ENCODE measurements at places on chromosomes 6 and 20.

DNA sequence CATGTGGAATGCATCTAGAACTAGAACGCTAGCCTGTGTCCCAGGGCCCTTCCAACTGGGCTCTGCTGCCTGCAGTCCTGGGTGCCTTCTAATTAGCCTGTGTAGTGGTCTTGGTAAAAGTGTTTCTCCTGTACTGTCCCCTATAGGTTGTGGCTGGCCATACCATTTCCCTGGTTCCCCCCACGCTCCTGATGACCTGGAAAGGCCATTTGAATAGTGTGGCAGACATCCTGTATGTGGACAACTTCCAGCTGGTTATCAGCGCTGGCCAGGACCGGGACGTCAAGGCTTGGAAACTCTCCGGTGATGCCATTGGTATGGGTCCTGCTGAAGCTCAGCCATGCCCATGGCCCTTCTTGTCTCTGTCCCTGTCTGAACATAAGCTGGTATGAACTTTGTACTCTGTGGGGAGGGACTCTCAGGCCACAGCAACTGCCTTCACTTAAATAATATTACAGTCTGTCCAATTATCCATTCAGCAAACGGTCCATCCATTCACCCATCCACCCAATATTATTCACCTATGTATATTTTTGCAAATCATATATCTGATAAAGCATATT, 60.7 kb downstream of the SUN5 start:
- DNase-seq, result no peak

DNA sequence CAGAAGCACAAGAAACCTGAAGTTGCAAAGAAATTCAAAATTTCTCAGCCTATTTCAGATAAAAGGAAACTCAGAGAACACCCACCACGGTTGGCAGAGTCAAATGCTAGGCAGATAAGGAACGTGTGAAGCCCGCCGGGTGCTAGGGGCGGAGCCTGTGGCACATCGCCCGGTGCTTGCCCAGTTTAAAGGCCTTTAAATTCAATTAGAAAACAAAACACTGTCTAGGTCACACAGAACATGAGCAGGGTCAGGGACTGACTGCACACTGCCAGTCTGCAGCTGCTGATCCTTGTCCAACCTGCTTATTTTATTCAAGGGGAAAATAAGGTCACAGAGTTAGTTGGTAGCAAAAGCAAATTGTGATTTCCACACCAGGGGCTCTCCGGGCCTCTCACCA, 75.8 kb downstream of the PSMG4 start:
- no peak for DNase-seq

DNA sequence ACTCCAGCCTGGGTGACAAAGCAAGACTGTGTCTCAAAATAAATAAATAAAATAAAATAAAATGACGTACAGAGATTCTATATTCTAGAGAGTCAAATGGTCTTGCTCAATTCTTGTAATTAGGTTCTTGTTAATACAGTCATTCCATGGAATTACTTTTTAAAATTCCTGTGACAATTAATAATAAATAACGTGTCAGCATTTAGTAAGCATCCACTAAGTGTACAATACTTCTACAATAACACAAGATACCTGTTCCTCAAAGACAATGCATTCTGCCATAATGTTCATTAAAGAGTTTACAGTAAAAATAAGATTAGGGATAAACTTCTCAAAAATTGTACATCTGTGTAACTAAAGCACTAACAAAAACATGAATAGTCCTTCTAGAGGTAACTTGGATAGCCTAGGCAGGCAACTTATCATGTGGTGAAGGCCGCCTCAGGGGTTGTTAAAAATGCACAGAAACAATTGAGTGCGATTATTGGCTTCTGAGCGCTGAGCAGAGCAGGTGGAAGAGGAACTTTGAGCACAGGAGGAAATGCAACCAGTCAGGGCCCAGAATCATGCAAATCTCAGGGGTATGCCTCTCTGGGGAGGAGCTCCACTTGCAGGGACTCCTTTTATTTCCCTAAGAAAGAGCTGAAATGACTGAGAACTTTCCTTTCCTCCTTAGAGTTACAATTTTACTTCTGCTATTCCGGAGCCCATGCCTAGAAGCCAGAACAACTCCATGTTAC, 37.1 kb downstream of the QRSL1 start:
- DNase-seq, result no peak

- DNase-seq, result no peak
Measured at GRCh38 chr20:8918145-8918544, 150.7 kb upstream of the PLCB4 start.

DNA sequence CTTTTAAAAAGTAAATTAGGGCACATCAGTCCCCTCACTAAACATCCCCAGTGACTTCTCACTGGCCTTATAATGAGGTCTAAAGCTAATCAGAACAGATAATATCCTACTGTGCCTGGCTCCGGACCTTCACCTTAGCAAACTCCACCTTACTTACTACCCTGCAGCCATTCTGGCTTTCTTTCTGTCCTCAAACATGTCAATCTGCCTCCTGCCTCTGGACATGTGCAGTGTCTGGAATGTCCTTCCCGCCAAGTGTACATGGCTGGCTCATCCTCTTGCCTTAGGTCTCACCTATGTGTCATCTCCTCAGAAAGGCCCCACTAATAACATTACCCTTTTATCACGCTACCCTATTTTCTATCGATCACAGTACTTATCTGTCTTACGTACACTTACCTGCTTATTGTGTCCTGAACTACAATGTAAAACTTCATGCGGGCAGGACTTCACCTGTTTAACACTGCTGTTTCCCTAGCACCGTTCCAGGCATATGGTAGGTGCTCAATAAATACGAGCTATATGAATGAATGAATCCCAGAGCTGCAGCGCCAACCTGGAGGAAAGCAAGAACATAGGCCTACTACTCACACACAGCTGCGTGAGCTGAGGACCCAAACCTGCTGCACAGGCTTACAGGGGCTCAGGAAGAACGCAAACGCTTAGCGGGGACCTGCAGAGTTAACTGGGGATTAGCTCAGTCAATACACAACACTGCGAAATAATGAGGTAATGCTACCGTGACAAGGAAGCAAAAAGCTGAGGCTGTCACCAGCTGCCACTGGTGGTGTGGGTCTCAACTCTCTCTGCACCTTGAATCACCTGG, 991 bp downstream of the UQCC2 start:
- DNase-seq, result peak; percentile 8

- no peak for DNase-seq
Measured at GRCh38 chr6:81909162-81909561, 156.7 kb upstream of the TENT5A start.

GRCh38 chr6:73866305-73866704, 170.3 kb downstream of the CD109 start:
- DNase-seq, result no peak

GRCh38 chr20:35508493-35509218, 20.8 kb downstream of the C20orf173 start:
- no peak for DNase-seq

GRCh38 chr20:40652441-40652987, 36.5 kb downstream of the MAFB start:
- no peak for DNase-seq

GRCh38 chr6:67129780-67130179, 1422.8 kb upstream of the EYS start:
- DNase-seq, result no peak

DNA sequence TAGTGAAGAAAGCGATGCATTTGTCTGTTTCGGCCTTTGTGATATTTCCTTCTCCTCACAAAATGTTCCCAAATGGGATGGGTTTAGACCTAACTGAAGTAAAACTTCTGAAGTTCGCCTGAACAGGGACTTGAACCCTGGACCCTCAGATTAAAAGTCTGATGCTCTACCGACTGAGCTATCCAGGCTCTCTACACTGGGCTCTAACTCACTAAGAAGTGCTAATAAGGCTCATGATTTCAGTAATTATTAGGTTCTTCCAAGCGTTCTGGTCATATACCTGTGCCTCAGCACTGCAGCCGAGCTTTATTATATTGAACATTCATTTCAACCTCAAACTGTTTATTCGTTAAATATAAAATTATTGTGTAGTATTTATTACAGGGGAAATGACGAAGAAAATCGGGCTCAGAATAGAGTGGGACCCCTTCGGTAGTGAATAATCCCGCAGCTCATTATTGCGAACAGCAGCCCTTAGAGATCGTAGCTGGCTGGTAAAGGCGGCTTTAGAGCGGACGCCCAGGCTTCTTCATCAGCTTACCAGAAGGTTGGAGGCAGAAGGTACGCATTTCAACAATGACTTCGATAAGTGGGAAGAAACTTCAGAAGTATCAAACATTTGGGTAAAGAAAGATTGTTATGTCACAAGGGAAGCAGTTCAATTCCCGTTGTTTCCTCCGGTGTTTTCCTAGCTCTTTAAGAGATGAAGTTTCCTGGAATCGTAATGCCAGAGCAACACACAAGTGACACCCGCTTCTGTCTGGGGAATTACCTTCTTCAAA, 119.0 kb upstream of the ZNF184 start:
- DNase-seq, result peak; percentile 75

DNA sequence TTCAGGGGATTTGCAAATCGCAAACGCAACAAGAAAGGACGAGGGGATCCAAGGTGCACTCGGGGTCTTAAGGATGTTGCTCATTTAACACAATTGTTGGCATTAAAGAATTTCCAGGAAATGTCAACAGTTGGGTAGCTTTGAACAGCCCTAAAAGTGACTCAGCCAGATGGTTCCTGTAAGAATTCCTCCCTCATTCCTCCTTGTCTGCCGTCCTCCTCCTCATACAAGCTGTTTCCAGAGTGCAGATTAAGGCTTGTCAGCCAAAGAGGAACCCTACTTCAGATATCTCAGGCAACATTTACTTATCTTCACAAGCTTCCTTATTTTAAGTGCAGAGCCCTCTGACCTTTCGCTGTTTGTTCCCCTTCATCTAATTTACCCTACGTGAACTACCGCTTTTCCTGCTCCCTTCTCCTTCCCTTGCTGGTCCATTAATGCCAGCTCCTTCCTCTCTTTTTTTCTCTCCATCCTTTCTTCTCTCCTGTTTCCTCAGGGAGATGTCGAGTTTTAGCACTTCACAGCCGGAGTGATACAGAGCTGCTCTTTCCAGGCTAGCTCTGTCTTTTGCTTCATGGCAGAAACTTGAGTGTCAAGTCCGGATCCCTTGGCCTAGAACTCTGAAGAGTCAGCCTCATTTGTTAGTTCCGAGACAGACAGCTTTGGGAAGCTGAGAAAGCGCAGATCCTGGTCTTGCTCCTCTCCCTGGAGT, 26.1 kb upstream of the TBC1D7 start:
- no peak for DNase-seq

- DNase-seq, result no peak
Measured at GRCh38 chr6:36413489-36414480, 26.3 kb upstream of the ETV7 start.

GRCh38 chr20:22905658-22906057, 129.5 kb upstream of the SSTR4 start:
- DNase-seq, result no peak
